H1 (cell line): ENCODE measurements at places on chromosomes 1 and 21.

GRCh38 chr1:115091572-115091971 is 2.3 kb upstream of the TSPAN2 start:
- DNase-seq = no peak

GRCh38 chr1:88608139-88608943 is 75.7 kb upstream of the PKN2 start:
- no peak for DNase-seq

GRCh38 chr1:1068517-1069055 is 5.5 kb downstream of the RNF223 start:
- peak; percentile 71 for DNase-seq

GRCh38 chr1:25524568-25525360 is 18.6 kb upstream of the LDLRAP1 start:
- DNase-seq = no peak

DNA sequence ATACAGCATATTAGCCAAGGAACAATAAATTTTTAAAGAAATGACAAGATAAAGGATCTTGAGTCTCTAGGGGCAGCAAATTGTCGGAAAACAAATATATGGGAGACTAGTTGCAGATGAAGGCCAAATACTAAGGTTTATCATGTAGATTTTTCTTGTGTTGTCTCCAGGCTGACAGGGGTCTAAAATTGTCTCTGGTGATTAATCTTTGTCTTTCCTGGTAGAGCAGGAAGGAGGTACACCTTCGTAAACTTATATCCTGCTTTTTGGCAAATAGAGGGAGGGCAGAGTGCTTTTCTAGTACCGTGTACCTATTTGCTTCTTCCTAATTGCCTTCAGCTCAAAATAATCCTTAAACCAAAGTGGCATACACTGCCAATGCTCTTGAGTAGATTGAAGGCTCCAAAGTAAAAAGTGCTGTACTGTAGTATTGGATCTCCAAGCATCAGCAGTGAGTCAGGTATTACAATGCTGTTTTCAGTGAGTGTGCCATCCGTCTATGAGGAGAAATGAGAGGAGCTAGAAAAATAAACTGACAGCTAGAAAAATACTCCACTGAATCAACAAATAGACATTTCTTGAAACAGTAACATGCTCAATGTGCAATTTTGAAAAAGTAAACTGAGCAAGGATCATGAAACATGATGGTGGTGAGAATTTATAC is 1.8 kb upstream of the LEPR start:
- no peak for DNase-seq

- no peak for DNase-seq
Observed at GRCh38 chr1:95716097-95716496, 482.1 kb downstream of the RWDD3 start.

- no peak for DNase-seq
Observed at GRCh38 chr1:190963321-190963720, 485.7 kb upstream of the BRINP3 start.

- peak; percentile 65 for DNase-seq
Observed at GRCh38 chr21:33894736-33895288, 20.8 kb downstream of the ATP5PO start.

GRCh38 chr1:3671371-3672180 is 19.3 kb downstream of the TP73 start:
- DNase-seq = no peak

DNA sequence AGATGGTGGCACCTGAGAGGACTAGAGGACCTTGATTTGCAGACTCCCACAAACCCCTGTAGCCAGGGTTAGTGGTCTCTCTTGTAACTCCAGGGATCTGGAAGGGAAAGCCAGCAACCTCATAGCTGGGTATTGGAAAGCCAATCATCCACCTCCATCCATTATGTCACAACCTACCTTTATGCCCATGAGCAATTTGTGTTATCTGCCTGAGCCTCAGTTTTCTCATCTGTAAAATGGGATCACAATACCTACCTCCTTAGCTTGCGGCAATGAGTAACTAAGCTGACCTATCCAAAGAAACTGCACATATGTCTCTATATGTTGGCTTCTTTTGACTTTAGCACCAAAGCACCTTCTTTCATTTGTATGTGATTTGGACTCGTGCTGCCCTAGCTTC is 14.5 kb downstream of the DLGAP3 start:
- no peak for DNase-seq

DNA sequence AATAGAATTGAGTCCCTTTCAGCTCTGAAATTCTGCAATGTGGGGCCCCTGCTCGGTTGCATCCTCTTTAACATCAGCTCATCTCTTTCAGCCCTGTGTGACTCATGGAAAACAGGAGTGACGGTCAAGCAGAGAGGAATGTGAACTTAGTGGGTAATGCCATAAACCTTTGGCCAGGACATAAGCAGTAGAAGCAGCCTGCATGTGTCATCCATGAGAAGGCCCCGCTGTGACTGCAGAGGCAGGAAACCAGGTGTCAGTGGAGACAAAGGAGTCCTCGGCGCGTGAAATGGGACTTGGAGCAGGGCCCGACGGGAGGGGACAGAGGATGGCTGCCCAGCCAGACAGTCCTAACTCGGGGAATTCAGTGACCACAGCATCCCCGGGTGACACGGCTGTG is 21.1 kb upstream of the EPHB2 start:
- DNase-seq = no peak

DNA sequence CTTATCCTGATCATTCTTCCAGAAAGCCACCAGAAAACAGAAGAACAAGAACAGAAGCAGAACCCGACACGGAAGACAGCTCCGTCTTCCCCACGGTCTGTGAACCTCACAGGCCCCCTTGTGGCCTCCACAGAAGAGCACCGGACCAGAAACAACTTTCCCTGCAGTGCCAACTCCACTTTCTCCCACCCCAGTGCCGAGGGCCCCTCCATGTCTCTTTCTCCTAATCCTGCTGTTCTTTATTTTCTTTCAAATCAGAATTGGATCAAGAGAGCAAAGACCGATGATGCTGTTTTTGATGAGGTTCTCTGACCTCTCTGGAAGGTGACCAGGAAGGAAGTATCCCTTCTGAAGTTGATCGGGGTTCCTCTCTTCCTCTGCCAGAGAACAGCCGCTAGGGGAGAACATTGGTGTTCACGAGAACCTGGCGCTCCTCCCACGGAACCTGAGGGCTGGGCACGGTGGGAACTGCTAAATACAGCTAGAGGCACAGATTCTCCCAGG is 58.9 kb upstream of the CTTNBP2NL start:
- DNase-seq = no peak

GRCh38 chr1:68378296-68379084 is 71.3 kb downstream of the RPE65 start:
- DNase-seq = no peak
